Activated CD8-positive, alpha-beta T cell treated with anti-CD3 and anti-CD28 coated beads, Interleukin-2, amount 10 ng/mL, durations not matched to agents 7 days and 5 days (primary cell): ENCODE measurements at places on chromosomes 1 and 21. TPM values are rescaled to one million over a fixed set of nuclear protein-coding genes. Genes with fewer than 3 reads are reported as not detected.
A peak's percentile ranks its signal among the peaks of the same experiment; 100 is the strongest.

DNA sequence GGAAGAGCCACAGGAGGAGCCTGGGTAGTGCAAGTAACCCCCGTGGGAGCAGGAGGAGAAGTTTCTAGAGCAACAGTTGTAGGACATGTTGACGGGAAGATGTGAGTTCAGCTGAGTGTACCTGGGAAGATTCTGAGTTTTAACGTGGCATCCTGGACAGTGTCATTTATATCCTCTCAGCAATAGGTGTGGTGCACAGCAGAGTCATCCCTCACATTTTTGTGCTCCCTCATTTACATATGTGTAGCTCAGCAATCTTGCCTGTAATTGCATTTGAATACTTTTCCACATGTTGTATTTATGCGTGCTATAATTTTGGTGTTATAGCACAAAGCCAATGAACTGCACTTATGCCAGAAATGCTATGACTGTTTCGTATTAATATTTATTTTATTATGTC is at the start of gene KRTAP13-3:
Gene KRTAP13-3 (minus strand): TSS at position 101 of the 400 bp plus-strand sequence. CDS start 14 bp downstream, at position 87.
- no peak for DNase-seq
- H3K4me3 ChIP-seq, result no peak within 1 kb of the TSS

TEX38 gene
- total RNA-seq, result not detected

DNA sequence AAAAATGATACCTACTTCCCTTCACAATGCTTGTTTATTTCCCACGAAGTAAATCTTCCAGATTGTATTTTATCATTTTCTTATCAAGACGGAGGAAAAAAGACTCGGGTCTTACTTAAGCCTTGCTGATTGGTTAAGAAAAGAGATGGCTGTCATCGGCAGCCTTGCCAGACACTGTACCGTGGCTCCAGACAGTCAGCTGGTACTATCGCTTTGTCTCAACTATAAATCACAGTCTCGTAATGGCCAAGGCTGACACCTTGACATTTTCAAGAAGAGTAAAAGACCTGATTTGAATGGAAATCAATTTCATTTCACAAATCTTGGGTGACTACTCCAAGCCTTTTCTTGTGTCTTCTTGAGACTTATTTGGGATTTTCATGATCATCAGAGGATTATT is 868.0 kb downstream of the USP25 start:
- DNase-seq, result no peak
- H3K4me1 ChIP-seq, result no peaks in the 10 kb centered on the region
- no peaks in the 10 kb centered on the region for H3K27me3 ChIP-seq
- no peak overlapping the region for H3K4me3 ChIP-seq

LENEP gene
- total RNA-seq, result 1.1 TPM

COL24A1 gene
- not detected for total RNA-seq

- peaks cover 20% of the 10 kb centered on the region for H3K36me3 ChIP-seq
- no peaks in the 10 kb centered on the region for H3K27me3 ChIP-seq
- H3K4me1 ChIP-seq, result peaks cover 17% of the 10 kb centered on the region
- no peak for DNase-seq
- no peak overlapping the region for H3K27ac ChIP-seq
Observed at GRCh38 chr1:9766759-9767442, 56.9 kb downstream of the CLSTN1 start.

DNA sequence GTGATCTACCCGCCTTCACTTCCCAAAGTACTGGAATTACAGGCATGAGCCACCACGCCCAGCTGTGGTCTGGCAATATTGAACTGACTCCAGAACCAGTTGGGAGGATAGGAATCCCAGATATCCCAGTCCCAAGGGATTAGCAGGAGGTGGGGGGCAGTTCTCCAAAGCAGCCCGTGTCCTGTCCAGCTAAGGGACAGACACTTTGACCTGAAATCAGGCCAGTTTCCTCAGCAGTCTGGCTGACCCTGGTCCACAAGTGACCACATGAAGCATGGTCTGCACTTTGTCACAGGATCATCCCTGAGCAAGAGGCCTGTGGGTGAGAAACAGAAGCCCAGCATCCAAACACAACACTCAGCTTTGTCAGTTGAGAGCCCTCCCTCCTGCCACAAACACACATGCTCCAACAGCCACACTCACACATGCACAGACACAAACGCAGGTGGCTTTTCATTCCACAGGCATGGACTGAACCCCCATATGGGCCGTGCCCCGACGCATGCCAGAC is 2.7 kb upstream of the FDPS start:
- no peak for DNase-seq
- peaks cover 5% of the 10 kb centered on the region for H3K27me3 ChIP-seq
- peaks cover 16% of the 10 kb centered on the region for H3K36me3 ChIP-seq
- H3K27ac ChIP-seq, result peak overlapping the region; percentile 64

GRCh38 chr1:109874445-109874844 is 36.2 kb upstream of the CSF1 start:
- no peak for DNase-seq
- H3K36me3 ChIP-seq, result no peaks in the 10 kb centered on the region
- no peak overlapping the region for H3K27ac ChIP-seq
- peaks cover 10% of the 10 kb centered on the region for H3K4me1 ChIP-seq
- peaks cover 18% of the 10 kb centered on the region for H3K27me3 ChIP-seq

GRCh38 chr1:87318806-87319205 is 9.9 kb upstream of the LMO4 start:
- peaks cover 6% of the 10 kb centered on the region for H3K4me1 ChIP-seq
- H3K36me3 ChIP-seq, result no peaks in the 10 kb centered on the region
- no peak for DNase-seq
- no peak overlapping the region for H3K4me3 ChIP-seq
- peaks cover 25% of the 10 kb centered on the region for H3K27me3 ChIP-seq

DNA sequence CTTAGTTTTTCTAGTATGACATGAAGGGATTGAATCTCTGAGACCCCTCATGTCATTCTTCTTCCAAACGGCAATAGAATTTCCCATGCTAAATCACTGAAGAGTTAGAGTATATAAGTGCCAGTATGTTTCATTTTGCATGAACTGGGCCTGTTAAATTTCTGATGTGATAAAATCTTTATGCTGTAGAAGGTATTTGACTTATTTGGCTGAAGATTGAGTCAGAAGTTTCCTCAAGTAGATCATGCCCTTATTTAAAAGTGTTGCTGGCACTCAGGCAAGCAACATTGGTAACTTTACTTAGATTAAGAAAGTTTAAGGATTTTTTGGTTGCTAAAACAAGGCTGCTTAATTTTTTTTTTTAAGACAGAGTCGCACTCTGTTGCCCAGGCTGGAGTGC is 13.3 kb downstream of the ATF6 start:
- no peak for DNase-seq
- H3K36me3 ChIP-seq, result peaks cover 20% of the 10 kb centered on the region
- H3K4me3 ChIP-seq, result no peak overlapping the region
- no peak overlapping the region for H3K27ac ChIP-seq
- H3K27me3 ChIP-seq, result no peaks in the 10 kb centered on the region
- no peaks in the 10 kb centered on the region for H3K4me1 ChIP-seq

GRCh38 chr1:184615301-184615700 is 139.4 kb downstream of the EDEM3 start:
- no peak overlapping the region for H3K4me3 ChIP-seq
- H3K27ac ChIP-seq, result no peak overlapping the region
- H3K36me3 ChIP-seq, result no peaks in the 10 kb centered on the region
- no peak for DNase-seq
- no peaks in the 10 kb centered on the region for H3K4me1 ChIP-seq
- no peaks in the 10 kb centered on the region for H3K27me3 ChIP-seq

S100A3 gene
- total RNA-seq, result not detected

- peak; percentile 46 for DNase-seq
- peaks cover 20% of the 10 kb centered on the region for H3K36me3 ChIP-seq
- no peaks in the 10 kb centered on the region for H3K27me3 ChIP-seq
- peaks cover 42% of the 10 kb centered on the region for H3K4me1 ChIP-seq
- H3K27ac ChIP-seq, result peak overlapping the region; percentile 81
- peak overlapping the region; percentile 75 for H3K4me3 ChIP-seq
Observed at GRCh38 chr1:45012639-45013278, 705 bp downstream of the UROD start.

DNA sequence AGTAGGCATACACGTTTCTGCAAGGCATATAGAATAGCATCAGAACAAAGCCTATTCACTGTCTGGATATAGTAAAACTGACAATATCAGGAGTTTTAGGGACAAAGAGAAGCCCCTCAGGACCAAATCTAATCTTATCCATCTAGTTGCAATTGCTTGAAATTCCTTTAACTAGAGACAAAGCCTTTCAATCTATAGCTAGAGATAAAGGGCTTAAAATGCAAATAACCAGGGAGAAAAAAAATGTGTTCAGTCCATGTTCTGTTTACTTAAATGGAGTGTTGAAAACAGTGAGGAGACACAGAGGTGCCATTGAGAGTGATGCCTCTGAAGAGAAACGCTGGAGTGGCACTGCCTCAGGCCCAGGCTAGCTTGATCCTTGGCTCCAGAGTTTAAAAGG is 286.1 kb downstream of the DPYD start:
- no peak for DNase-seq
- no peak overlapping the region for H3K27ac ChIP-seq
- H3K36me3 ChIP-seq, result no peaks in the 10 kb centered on the region
- no peaks in the 10 kb centered on the region for H3K27me3 ChIP-seq
- no peaks in the 10 kb centered on the region for H3K4me1 ChIP-seq

AMIGO1 gene
- total RNA-seq, result 1.6 TPM

AADACL3 gene
- total RNA-seq, result not detected

GRCh38 chr1:203060115-203060514 is 25.7 kb downstream of the MYOG start:
- H3K4me3 ChIP-seq, result no peak overlapping the region
- peaks cover 5% of the 10 kb centered on the region for H3K4me1 ChIP-seq
- no peak for DNase-seq
- H3K27me3 ChIP-seq, result no peaks in the 10 kb centered on the region

- no peaks in the 10 kb centered on the region for H3K36me3 ChIP-seq
- H3K27ac ChIP-seq, result no peak overlapping the region
- peak; percentile 2 for DNase-seq
Observed at GRCh38 chr1:47611992-47612391, 174.1 kb downstream of the FOXD2 start.

GRCh38 chr1:203813581-203814341 is 18.3 kb downstream of the ZBED6 start:
- no peaks in the 10 kb centered on the region for H3K27me3 ChIP-seq
- peaks cover 48% of the 10 kb centered on the region for H3K36me3 ChIP-seq

GRCh38 chr1:53519421-53519820 is 60.2 kb downstream of the DMRTB1 start:
- no peak for DNase-seq
- no peaks in the 10 kb centered on the region for H3K36me3 ChIP-seq
- H3K27ac ChIP-seq, result no peak overlapping the region
- no peaks in the 10 kb centered on the region for H3K4me1 ChIP-seq
- no peak overlapping the region for H3K4me3 ChIP-seq
- H3K27me3 ChIP-seq, result no peaks in the 10 kb centered on the region

- H3K27ac ChIP-seq, result no peak overlapping the region
- H3K27me3 ChIP-seq, result no peaks in the 10 kb centered on the region
- H3K36me3 ChIP-seq, result no peaks in the 10 kb centered on the region
- no peak for DNase-seq
Observed at GRCh38 chr1:181714428-181714827, 231.1 kb downstream of the CACNA1E start.

GRCh38 chr1:209601809-209602657 is 18.5 kb downstream of the CAMK1G start:
- H3K4me3 ChIP-seq, result no peak overlapping the region
- H3K27ac ChIP-seq, result no peak overlapping the region
- no peaks in the 10 kb centered on the region for H3K36me3 ChIP-seq
- H3K4me1 ChIP-seq, result peaks cover 6% of the 10 kb centered on the region
- peaks cover 35% of the 10 kb centered on the region for H3K27me3 ChIP-seq

DNA sequence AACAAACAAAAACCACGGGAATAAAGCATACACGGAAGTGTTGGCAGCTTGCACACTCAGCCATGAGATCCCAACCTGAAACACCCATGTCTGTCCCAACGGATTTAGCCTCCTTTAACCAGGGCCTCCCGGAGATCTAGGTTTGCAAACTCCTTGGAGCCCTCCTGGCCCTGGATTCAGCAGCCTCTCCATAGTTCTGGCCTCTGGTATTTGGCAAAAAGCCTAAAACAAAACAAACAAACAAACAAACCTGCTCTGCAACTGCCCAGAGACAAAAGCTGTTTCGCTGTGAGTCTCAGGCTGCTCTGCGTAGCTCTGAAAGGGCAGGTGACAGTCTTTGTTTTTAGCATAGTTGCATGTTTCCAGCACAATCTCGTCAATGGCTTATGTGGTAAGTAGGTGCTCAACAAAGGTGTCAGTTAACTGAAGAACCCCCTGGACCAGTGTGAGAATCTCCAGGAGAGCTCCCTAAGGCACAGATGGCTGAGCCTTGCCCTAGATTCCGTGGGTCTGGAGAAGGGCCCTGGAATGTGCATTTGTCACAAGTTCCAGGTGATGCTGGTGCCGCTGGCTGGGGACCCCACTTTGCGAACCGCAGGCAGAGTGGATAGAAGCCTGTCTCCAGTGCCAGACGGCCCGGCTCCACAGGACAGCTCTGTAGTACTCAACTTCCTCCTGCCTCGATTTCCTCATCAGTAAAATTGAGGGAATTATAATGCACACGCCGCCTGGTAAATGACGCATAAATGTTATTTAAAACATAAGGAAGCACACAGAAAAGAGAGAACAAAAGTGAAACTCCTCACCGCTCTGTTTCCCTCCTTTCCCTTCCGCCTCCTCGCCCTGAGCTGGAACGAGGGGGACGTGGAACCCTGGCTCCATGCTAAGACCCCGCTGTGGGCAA is 86.2 kb downstream of the RIPK4 start:
- no peak overlapping the region for H3K27ac ChIP-seq
- no peak overlapping the region for H3K4me3 ChIP-seq
- H3K36me3 ChIP-seq, result no peaks in the 10 kb centered on the region
- H3K27me3 ChIP-seq, result peaks cover 13% of the 10 kb centered on the region

VAMP3 gene
- 33.7 TPM for total RNA-seq

DNA sequence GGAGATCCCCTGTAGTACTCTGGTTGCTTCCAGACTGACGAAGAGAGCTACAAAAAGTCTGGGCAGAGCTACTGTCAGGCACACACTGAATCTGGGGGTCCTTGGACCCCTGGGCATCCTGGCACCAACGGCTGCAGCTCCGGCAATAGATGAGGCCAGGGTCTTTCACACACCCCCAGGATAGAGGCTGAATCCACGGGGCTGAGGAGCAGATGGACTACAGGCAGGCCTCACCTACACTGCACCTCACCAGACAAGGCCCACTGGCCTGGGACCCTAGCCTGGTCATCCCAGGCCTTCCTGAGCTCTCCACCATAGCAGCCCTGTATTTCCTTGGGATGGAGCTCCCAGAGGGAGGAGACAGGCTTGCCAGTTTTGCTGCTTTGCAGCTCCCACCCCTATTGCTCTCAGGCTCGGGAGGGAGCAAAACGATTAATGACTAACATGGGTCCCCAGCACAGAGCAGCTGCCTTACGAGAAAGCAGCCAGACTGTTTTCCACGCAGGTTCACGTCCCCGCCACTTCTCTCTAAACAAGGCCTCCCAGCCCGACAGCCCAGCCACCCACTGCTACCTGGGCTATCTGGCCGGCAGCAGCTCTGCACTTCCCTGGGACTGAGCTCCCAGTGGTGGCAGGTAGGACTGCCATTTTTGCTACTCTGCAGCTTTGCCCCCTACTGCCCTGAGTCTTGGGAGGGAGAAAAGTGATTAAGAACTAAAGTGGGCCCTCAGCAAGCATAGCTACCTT is 1022.5 kb upstream of the ADGRL2 start:
- H3K4me3 ChIP-seq, result no peak overlapping the region
- H3K4me1 ChIP-seq, result no peaks in the 10 kb centered on the region
- no peak for DNase-seq
- H3K36me3 ChIP-seq, result no peaks in the 10 kb centered on the region

- H3K36me3 ChIP-seq, result no peaks in the 10 kb centered on the region
- DNase-seq, result no peak
- H3K27me3 ChIP-seq, result peaks cover 39% of the 10 kb centered on the region
- no peaks in the 10 kb centered on the region for H3K4me1 ChIP-seq
- no peak overlapping the region for H3K27ac ChIP-seq
Observed at GRCh38 chr1:107481756-107482384, 341.0 kb downstream of the NTNG1 start.

- peaks cover 30% of the 10 kb centered on the region for H3K4me1 ChIP-seq
- no peaks in the 10 kb centered on the region for H3K36me3 ChIP-seq
- H3K4me3 ChIP-seq, result no peak overlapping the region
Observed at GRCh38 chr1:7751174-7751573, 19.9 kb upstream of the VAMP3 start.

AZIN2 gene
- total RNA-seq, result 11.0 TPM
